Stimulated activated CD8-positive, alpha-beta memory T cell treated with anti-CD3 and anti-CD28 coated beads, Interleukin-15, amount 100 ng/mL, for 48 hours (primary cell): ENCODE measurements at places on chromosomes 12 and 14.

- DNase-seq = no peak
These were observed 6.8 kb downstream of the CCDC198 start for GRCh38 chr14:57486767-57487379.

GRCh38 chr12:125140279-125141209 is 75.3 kb downstream of the AACS start:
- DNase-seq = no peak

DNA sequence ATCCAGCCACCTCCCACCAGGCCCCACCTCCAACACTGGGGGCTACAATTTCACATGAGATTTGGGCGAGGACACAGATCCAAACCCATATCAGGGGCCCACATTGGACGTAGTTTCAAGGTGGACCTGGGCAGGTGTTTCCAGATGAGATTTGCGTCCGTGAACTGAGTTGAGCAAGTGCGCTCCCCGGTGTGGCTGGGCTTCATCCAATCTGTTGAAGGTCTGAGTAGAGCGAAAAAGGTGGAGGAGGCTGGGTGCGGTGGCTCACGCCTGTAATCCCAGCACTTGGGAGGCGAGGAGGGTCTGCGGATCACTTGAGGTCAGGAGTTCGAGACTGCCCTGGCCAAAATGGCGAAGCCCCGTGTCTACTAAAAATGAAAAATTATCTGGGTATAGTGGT is 4.9 kb upstream of the GLT1D1 start:
- DNase-seq = no peak

- no peak for DNase-seq
These were observed 84.8 kb downstream of the HELB start for GRCh38 chr12:66387117-66387516.

DNA sequence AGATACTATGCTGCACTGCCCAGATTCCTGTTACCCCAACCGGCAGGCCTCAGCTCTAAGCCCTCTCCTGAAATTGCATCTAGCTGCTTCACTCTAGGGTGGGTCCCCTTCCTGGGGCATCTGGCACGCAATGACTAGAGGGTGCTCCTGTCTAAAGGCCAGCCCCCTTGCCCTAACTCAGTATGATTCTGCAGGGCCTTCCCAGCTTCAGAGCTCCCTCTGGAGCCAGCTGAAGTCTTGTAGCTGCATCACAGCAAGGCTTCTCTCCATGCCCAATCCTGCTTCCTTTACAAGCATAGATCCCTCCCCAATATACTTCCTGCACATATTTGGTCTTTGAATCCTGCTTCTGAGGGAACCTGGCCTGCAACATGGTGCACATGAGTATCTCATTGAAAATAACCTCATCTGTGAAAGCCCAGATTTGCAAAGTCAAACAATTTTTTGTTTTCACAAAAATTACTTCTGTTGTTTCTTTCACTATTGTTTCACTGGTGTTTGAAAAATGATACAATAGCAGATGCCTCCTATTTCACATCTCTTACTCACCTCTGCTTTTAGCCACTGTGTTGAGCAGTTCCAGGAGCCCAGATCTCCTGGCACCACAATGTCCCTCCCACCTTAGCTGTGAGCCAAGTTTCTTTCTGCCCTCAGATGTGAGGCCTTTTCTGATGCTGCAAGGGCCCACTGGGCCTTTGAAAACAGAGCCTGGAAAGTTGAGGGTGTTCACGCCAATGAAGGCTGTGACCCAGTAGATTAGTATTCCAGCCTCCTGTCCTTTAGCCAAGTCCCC is 169.5 kb upstream of the EGLN3 start:
- no peak for DNase-seq

DNA sequence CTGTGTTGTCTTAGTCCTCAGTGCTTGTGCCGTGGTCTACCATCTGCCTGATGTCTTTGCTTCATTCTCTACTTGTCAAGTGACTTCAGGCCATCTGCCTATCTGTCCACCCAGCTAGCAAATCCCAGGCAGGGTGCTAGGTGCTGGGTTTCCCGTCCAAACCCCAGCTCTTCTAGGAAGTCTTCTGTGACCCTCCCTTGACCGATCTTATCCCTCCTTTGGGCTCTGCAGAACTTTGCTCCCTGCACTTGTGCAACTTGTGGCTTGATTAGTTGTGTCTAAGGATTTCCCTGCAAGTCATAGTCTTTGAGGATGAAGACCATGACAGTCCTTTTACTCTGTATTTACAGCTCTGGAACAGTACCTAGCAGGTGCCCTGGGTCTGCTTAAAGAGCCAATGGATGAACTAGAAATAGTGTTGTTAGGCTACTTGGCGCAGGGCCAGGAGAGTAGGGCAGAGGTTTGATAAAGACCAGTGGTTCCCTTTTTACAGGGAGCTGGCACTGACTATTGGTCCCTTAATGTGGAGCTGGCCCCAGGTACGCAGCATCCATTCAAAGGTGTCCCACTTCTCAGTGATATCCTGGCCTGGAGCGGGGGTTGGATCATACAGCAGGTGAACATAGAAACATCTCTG is 60.1 kb downstream of the ADCK1 start:
- DNase-seq = no peak

GRCh38 chr12:31773867-31774266 is 45.0 kb upstream of the AMN1 start:
- DNase-seq = no peak

GRCh38 chr12:68560851-68561422 is 49.8 kb upstream of the RAP1B start:
- DNase-seq = no peak

- no peak for DNase-seq
These were observed 4.5 kb downstream of the MYL6 start for GRCh38 chr12:56162468-56163290.

GRCh38 chr14:91303091-91303923 is 58.8 kb upstream of the GPR68 start:
- peak; percentile 84 for DNase-seq

DNA sequence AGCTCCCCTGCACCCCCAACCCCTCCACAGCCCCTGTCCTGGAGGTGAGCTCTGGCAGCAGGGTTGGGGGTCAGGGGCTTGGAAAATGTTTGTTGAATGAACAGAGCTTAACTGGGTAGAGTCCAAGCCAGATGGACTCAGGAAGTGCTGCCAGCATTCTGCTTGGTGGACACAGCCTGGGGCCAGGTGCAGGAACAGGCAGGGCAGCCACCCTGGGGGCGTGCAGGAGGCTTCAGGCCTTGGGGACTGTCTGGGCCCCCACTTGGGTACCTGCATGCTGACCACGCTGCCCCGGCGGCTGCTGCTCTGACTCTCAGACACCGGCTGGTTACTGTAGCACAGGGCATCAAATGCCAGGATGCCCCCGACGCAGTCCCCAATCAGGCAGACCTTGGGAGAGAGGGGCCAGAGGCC is 15.7 kb downstream of the ARL6IP4 start:
- DNase-seq = no peak

GRCh38 chr12:124750149-124750656 is 113.5 kb downstream of the SCARB1 start:
- no peak for DNase-seq

DNA sequence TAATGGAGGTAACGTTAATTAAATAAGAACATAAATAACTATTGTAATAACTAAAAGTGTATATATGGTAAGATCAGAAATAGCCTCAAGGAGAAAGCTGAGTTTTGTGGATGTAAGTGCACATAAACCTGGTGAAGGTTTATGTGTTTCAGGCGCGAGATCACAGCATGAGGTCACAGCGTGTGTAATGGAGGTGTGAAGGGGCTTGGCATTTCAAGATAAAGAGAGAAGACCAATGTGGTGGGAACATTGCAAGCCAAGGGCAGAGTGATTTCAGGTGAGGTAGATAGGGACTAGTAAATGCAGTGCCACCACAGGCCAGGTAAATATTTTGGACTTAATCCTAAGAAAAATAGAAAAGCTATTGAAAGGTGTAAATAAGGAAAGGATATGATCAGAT is 21.7 kb upstream of the KICS2 start:
- DNase-seq = no peak

- no peak for DNase-seq
These were observed 240.4 kb downstream of the ASCL1 start for GRCh38 chr12:103197725-103198388.

GRCh38 chr12:42129595-42130204 is 15.0 kb downstream of the GXYLT1 start:
- no peak for DNase-seq

DNA sequence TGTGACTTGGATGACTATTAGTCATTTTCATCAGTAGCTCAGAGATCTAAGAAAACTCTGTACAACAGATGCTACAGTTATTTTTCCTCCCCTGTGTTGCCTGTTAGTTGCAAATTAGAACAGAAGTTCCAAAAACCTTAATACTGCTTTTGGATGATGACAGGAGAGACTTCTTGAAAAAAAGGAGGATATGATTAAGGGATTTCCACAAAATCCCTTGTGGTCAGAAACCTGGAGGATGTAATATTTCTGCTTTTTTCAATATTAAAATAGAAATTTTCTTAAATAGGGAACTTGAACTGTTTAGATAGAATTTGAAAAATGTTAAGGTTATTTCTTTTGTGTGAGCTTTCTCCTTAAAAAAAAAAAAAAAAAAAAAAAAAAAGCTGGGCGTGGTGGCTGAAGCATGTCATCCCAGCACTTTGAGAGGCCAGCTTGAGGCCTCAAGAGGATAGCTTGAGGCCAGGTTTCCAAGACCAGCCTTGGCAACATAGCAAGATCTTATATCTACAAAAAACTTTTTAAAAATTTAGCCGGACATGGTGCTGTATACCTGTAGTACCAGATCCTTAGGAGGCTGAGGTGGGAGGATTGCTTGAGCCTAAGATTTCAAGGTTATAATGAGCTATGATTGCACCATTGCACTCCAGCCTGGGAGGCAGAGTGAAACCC is 14.1 kb downstream of the CMAS start:
- DNase-seq = no peak
